ENCODE measurements at places on chromosomes 4 and X. TPM values are rescaled to one million over a fixed set of nuclear protein-coding genes. Genes with fewer than 3 reads are reported as not detected.

DNA sequence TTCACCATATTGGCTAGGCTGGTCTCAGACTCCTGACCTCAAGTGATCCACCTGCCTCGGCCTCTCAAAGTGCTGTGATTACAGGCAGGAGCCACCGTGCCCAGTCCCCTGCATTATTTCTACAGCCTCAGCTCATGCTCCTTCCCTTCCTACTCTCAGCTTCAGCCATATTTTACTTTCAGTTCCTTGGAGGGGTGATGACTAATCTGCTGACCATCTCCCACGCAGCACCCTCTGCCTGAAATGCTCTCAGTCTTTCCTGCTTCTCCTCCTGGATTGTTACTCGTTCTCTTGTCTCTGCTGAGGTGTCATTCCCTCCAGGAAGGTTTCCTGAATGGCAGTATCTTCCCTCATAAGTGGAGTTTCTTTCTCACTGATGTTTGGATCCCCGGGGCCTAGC, 63.3 kb downstream of the MOSPD2 start:
- no peak for DNase-seq

- DNase-seq, result no peak
Observed at GRCh38 chr4:169151671-169152070, 119.1 kb downstream of the SH3RF1 start.

GRCh38 chr4:156945532-156945931, 26.1 kb downstream of the PDGFC start:
- DNase-seq, result no peak

GRCh38 chr4:8192748-8193738, 6.0 kb upstream of the SH3TC1 start:
- peak; percentile 82 for DNase-seq

- no peak for DNase-seq
Observed at GRCh38 chrX:70549429-70549828, 104.8 kb downstream of the DLG3 start.

DNA sequence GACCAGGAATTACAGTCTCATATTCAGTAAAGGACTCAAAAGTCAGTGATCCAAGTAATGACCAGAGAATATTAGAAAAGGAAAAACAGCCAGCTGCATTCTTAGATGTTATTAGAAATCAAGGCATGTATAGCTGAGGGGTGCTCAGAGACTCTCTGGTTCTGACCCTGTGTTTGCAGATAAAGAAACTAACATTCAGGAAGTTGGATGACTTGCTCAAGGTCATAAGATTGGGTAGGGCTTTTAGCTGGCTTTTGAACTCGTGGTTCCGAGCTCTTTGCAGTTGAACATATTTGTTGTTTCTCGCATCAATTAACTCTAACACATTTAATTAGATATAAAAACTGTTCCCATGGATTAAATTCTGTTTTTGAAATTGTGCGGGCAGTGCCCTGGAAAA, 62.5 kb upstream of the ENPP6 start:
- no peak for DNase-seq

- DNase-seq, result no peak
Observed at GRCh38 chr4:39046249-39046648, 14.0 kb upstream of the TMEM156 start.

DNA sequence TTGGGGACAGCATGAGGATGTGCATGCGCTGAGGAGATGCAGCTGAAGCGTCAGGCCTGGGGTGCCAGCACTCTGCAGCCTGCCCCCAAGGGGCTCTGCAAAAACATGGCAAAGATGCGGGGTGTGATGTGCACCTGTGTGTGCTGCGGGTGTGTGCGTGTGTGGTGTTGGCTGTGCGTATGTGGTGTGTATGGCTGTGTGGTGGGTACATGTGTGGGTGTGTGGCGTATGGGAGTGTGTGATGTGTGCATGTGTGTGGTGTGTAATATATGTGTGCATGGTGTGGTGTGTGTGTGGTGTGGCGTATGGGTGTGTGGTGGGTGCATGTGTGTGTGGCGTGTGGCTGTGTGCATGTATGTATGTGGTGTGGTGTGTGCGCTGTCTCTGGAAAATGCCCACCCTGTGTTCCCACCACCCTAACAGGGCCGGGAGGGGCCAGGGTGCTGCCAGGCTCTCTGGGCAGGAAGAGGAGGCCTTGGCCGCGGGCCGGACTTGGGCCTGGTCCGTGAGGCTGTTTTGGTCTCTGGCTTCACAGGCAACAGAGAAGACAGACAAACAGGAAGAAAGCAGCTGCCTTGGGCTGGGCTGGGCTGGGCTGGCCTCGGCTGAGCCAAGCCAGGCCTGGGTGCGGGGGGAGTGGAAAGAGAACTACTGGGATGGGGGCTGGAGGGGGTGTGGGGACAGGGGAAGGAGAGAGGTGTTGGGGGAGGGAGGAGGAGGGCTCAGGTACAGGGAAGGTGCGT, 1.1 kb upstream of the AVPR2 start:
- DNase-seq, result peak; percentile 43

GRCh38 chr4:122739174-122739573, 6.7 kb downstream of the BBS12 start:
- no peak for DNase-seq

- DNase-seq, result no peak
Observed at GRCh38 chrX:110172215-110172614, 145.7 kb downstream of the AMMECR1 start.

DNA sequence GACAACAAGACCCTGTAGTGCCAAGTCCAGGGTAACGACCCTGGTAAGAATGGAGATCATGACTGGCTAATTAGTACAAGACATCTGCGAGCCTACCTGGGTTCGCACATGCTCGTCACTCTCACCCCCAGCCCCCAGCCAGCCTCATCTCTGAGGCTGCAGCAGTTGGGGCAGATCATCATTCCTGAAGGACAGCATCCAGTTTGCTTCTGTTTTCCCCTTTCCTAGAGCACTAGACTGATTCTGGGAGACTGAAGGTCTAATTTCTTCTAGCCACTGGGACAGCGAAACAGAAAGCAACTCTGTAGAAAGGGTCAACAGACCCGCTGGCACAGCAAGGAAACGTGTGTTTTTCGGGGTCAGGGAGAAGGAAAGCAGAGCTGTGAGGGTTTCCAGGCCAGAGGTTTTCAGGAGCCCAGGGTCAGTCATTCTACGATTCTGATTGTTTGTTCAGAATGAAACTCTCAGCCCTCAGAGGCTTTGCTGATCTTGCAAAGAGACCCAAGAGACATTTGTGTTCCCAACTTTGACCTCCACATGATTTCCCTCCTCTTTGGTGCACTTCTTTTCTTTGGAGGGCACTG, 343.1 kb upstream of the NOCT start:
- DNase-seq, result no peak

DNA sequence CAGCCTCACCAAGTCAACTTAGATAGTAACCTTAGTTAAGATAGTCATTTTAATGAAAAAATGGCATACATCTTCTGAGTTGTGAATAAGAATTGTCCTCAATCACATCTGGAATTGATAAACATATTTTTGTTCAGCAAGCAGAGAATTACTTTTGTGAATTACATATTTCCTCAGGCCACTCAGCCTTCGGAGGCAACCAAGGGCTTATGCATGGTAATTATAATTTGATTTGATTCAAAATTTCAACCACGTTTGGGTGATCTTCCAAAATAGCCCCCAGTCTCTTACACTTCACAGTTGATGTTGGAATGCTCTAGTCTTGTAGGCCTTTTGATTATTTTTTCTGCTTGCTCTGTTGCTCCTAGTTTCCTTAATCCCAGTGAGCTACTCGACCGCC, 63.4 kb downstream of the GALNTL6 start:
- DNase-seq, result no peak

DNA sequence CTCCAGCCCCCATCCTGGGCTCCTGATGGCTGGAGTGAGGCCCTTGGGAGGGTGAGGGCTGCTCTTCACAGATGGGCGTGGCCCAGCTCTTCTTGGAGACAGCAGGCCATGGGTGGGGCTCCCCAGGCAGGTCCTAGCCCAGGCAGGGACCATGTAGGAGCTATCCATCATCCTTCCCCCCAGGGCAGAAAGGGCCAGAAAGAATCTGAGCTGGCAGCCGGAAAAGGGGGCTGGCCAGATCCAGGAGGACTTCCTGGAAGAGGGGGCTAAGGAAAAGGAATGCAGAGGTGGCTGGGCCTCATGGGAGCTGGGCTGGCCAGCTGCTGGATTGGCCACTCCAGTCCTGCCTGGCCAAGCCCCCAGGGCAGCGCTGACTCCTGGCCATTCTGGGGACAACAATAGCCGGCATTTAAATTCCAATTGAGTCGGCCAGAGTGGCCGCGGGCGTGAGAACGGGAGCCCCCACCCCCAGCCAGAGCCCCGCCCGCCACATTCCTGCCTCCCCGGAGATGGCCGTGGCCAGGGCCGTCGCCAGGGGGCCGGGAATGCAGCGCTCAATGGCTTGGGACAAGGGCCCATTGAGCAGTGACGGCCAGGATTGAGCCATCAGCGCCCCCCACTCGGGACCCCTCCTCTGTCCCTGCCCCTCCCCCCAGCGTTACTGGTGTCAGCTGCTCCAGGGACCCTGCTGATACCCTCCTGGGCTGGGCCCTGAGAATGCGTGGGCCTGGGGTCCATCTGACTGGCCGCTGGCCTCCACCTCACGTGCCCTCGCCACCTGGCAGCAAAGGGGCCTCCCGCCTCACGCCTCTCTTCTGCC, 15.1 kb upstream of the FGFR3 start:
- peak; percentile 72 for DNase-seq

DNA sequence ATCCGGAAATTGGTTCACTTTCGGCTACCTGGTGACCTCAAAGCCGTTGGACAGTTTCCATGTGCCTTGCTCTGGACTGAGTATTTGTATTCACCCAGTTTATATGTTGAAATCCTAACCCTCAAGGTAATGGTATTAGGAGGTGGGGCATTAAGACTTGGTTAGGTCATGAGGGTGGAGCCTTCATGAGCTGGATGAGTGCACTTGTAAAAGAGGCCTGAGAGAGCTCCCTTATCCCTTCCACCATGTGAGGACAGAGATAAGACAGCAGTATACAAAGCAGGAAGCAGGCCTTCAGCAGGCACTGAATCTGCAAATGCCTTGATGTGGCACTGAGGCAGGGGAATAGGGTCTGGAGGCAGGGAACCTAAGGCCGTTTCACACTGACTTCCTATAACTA, 5.3 kb upstream of the OPHN1 start:
- DNase-seq, result no peak

GRCh38 chr4:146407669-146408084, 114.1 kb downstream of the SLC10A7 start:
- no peak for DNase-seq

The C4orf36 gene
- 2.0 TPM for total RNA-seq

The APOO gene
- total RNA-seq, result 30.4 TPM

The NUDT11 gene
- total RNA-seq, result 0.85 TPM

The PWWP3B gene
- total RNA-seq, result 1.4 TPM

The VCX3B gene
- total RNA-seq, result 0.38 TPM

The NALF2 gene
- 2.0 TPM for total RNA-seq

The ARR3 gene
- total RNA-seq, result not detected
